ENCODE measurements at places on chromosomes 5 and 9. TPM values are rescaled to one million over a fixed set of nuclear protein-coding genes. Genes with fewer than 3 reads are reported as not detected.

Gene C9orf153
- not detected for polyA plus RNA-seq

Gene LCN1
- polyA plus RNA-seq: not detected

Gene DMRT3
- polyA plus RNA-seq: not detected

DNA sequence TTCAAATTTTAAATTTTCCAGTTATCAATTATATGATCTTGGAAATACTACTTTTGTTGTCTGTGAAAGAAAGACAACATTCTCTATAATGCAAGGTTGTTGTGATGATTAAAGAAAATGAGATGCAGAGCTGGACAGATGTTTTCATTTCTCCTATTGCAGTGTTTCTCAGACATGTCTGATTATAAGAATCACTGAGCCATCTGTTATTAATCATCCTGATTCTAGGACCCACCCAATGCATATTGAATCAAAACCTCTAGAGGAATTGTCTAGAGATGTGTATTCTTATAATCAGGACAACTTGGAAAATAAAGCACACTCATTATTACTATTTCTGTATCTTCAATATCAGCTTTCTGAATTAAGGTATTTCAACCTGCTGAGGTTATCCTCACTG lies 121.1 kb upstream of the ASTN2 start:
- DNase-seq: no peak
- H3K27me3 ChIP-seq: no peaks in the 10 kb centered on the region
- no peaks in the 10 kb centered on the region for H3K36me3 ChIP-seq
- no peak overlapping the region for H3K27ac ChIP-seq
- no peak overlapping the region for H3K4me3 ChIP-seq
- H3K4me1 ChIP-seq: no peaks in the 10 kb centered on the region

GRCh38 chr9:97811533-97812246 lies 41.3 kb upstream of the FOXE1 start:
- no peak overlapping the region for H3K4me3 ChIP-seq
- H3K27me3 ChIP-seq: peaks cover 15% of the 10 kb centered on the region
- H3K4me1 ChIP-seq: peaks cover 12% of the 10 kb centered on the region
- DNase-seq: peak; percentile 10
- no peaks in the 10 kb centered on the region for H3K36me3 ChIP-seq

- H3K4me3 ChIP-seq: no peak overlapping the region
- no peaks in the 10 kb centered on the region for H3K27me3 ChIP-seq
- no peaks in the 10 kb centered on the region for H3K4me1 ChIP-seq
- H3K27ac ChIP-seq: no peak overlapping the region
Observed at GRCh38 chr5:171907725-171908343, 98.6 kb downstream of the FBXW11 start.

Gene FGFR4
- polyA plus RNA-seq: 1.9 TPM

DNA sequence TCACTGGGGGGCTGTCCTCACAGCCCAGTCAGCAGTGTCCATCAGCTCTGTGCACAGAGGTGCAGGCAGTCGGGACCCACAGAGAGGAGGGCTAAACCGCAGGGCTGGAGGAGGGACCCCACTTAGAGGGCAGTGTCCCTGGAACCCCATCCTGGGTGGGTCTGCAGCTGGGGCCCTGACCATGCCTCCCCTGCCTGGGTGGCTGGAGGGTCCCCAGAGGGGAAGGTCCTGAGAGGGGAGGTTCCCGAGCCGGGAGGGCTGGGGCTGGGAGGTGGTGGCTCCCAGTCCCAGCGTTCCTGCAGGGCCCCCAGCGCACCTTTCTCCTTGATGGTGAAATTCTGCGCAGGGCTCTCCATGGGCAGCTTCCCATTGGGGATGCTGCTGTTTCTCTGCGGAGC lies 32.7 kb downstream of the EXOC3 start:
- H3K36me3 ChIP-seq: no peaks in the 10 kb centered on the region
- peaks cover 6% of the 10 kb centered on the region for H3K4me1 ChIP-seq
- DNase-seq: no peak
- H3K4me3 ChIP-seq: no peak overlapping the region
- H3K27me3 ChIP-seq: peaks cover 10% of the 10 kb centered on the region
- H3K27ac ChIP-seq: no peak overlapping the region

Gene PALM2AKAP2
- polyA plus RNA-seq: 0.01 TPM

DNA sequence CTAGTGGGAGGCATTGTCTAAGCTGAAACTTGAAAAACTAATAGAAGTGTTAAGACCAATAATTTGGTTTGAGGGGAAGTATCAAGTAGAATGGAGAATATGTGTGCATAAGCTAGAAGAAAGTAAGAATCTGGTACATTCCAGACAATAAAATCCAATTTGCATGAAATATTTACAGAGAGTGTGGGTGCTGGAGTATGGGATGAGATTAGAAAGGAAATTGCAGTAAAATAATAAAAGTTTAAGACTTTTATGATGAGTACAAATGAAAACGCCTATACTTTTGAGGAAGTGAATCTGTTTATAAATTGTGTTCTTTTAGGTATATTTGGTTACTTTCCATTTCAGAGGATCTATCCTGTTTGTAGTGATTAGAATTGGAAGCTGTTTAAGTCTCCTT lies 165.4 kb upstream of the TNC start:
- H3K27me3 ChIP-seq: no peaks in the 10 kb centered on the region
- no peak overlapping the region for H3K27ac ChIP-seq
- H3K36me3 ChIP-seq: no peaks in the 10 kb centered on the region
- no peak for DNase-seq
- H3K4me3 ChIP-seq: no peak overlapping the region
- H3K4me1 ChIP-seq: no peaks in the 10 kb centered on the region

Gene OSMR
- 6.1 TPM for polyA plus RNA-seq

Gene RASGEF1C
- polyA plus RNA-seq: not detected

Gene PRDM12
- polyA plus RNA-seq: not detected

DNA sequence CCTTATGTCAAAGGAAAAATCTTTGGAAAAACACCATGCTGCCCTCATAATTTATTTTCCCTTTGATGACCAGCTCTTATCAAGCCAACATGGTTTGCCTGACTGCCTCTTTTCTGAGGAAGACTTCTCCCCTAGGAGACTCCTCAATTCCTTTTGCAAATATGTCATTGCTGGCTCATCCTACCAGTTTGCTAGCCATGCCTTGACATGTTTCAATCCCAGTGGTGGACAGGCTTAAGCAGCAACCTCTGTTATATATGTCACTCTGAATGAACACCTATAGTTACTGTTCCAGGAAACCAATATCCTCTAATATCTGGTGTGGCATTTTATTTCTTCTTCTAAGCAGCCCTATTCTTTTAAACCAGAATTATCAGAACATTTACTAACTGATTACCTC lies 615.8 kb downstream of the HTR1A start:
- H3K4me3 ChIP-seq: no peak overlapping the region
- no peaks in the 10 kb centered on the region for H3K4me1 ChIP-seq
- H3K27me3 ChIP-seq: no peaks in the 10 kb centered on the region
- no peak overlapping the region for H3K27ac ChIP-seq
- H3K36me3 ChIP-seq: no peaks in the 10 kb centered on the region
- DNase-seq: no peak

Gene TESK1
- polyA plus RNA-seq: 26.4 TPM

DNA sequence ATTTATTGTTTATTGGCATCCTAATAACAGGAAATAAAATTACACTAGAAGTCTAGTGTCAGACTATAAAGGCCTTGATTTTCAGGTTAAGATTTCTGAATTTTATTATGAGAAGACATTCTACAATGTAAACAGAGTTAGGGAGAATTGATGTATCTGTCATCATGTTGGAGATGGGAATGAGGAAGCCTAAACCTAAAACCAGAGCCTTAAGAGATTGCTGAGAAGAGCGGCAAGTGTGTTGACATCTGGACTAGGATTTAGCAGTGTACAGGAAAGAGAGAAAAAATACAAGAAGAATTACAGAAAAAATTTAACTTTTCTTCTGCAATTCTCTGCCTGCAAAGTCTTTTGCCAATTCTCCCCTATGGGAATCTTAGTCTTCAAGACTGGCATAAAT lies 525.5 kb downstream of the NR2F1-AS1 start:
- DNase-seq: no peak
- H3K4me3 ChIP-seq: no peak overlapping the region
- H3K36me3 ChIP-seq: no peaks in the 10 kb centered on the region
- H3K4me1 ChIP-seq: no peaks in the 10 kb centered on the region
- H3K27ac ChIP-seq: no peak overlapping the region

Gene TCF7
- 1.8 TPM for polyA plus RNA-seq

GRCh38 chr5:9544502-9545135 lies 1.3 kb downstream of the SEMA5A start:
- DNase-seq: peak; percentile 48
- H3K27ac ChIP-seq: no peak overlapping the region
- no peak overlapping the region for H3K4me3 ChIP-seq
- H3K36me3 ChIP-seq: no peaks in the 10 kb centered on the region
- H3K27me3 ChIP-seq: peaks cover 7% of the 10 kb centered on the region

Gene TAF9
- polyA plus RNA-seq: 94.2 TPM

DNA sequence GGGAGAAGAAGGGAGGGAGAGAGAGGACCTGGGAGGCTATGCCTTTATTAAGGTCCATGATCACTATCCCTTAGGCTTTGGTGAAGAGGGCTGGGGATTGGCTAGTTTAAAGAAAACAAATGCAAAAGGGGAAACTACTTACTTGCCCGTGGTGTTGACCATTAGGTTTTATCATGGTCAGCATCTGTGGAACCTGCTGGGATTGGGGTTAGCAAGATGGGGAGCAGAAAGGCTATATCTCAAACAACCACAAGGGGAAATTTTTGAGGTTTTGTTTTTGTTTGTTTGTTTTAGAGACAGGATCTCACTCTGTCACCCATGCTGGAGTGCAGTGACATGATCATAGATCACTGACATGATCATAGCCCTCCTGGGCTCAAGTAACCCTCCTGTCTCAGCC lies 9.0 kb upstream of the RAD23B start:
- no peak overlapping the region for H3K27ac ChIP-seq
- H3K4me3 ChIP-seq: no peak overlapping the region
- peaks cover 16% of the 10 kb centered on the region for H3K27me3 ChIP-seq

GRCh38 chr5:83554686-83555085 lies 83.1 kb downstream of the VCAN start:
- H3K36me3 ChIP-seq: no peaks in the 10 kb centered on the region
- no peak overlapping the region for H3K27ac ChIP-seq
- no peak overlapping the region for H3K4me3 ChIP-seq
- DNase-seq: no peak
- H3K27me3 ChIP-seq: no peaks in the 10 kb centered on the region
- peaks cover 18% of the 10 kb centered on the region for H3K4me1 ChIP-seq

GRCh38 chr9:503881-504852 lies 289.5 kb downstream of the DOCK8 start:
- peak within 1 kb of the TSS; percentile 33 for H3K4me3 ChIP-seq
- peaks cover 36% of the 10 kb centered on the region for H3K27me3 ChIP-seq
- DNase-seq: peak; percentile 58
- no peaks in the 10 kb centered on the region for H3K36me3 ChIP-seq
- no peak within 1 kb of the TSS for H3K27ac ChIP-seq

DNA sequence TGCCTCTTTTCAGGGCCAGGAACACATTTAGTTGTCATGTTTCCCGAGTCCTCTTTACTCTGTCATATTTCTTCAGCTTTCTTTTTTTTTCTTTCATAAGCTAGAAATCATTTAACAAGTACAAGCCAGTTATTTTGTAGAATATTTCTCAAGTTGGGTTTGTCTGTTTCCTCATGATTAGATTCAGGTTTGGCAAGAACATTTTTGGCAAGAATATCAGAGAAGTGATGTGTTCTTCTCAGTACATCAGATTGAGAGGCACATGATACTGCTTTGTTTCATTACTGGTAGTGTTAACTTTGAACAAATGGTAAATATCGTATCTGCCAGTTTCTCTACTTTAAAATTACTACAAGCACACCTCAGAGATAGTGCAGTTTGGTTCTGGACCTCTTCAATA lies 45.1 kb downstream of the PCSK5 start:
- H3K4me1 ChIP-seq: no peaks in the 10 kb centered on the region
- H3K27ac ChIP-seq: no peak overlapping the region
- H3K4me3 ChIP-seq: no peak overlapping the region
- no peak for DNase-seq
- H3K27me3 ChIP-seq: no peaks in the 10 kb centered on the region

Gene PCDHB5
- polyA plus RNA-seq: 0.49 TPM

DNA sequence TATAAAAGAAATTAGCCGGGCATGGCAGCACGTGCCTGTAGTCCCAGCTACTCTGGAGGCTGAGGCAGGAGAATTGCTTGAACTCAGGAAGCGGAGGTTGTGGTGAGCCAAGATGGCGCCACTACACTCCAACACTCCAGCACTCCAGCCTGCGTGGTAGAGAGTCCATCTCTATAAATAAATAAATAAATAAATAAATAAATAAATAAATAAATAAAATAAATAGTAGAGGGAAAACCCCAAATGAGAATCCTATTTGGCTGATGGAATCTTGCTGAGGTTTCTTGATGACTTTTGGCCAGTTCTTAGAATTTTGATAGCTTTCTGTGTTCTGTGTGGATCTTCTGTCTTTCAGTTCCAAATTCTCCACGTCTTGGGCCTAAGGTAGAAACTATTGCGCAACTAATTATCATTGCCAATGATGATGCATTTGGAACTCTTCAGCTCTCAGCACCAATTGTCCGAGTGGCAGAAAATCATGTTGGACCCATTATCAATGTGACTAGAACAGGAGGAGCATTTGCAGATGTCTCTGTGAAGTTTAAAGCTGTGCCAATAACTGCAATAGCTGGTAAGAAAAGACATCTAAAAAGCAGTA lies 126.9 kb downstream of the ADGRV1 start:
- no peak overlapping the region for H3K4me3 ChIP-seq
- H3K27me3 ChIP-seq: no peaks in the 10 kb centered on the region
- no peaks in the 10 kb centered on the region for H3K4me1 ChIP-seq

Gene ESM1
- 214 TPM for polyA plus RNA-seq

DNA sequence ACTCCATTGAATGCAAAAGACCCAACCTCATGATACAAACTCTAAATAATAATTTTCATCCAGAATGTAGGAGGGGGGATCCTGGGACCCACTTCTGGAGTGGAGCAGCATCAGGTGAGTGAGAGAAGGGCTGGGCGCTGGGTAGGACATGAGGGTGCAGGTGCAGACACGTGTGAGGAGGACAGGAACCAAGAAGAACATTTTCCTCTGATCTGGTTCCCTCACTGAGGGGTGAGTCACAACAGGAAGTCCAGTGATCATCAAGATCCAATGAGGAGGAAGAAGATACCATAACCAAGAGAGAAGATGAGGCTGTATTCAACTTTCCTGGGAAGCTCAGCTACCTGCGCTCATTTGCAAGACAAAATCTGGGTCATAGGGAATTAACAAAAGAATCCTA lies 57.4 kb downstream of the SFXN1 start:
- no peak for DNase-seq
- no peaks in the 10 kb centered on the region for H3K4me1 ChIP-seq
- H3K4me3 ChIP-seq: no peak overlapping the region
- H3K27me3 ChIP-seq: no peaks in the 10 kb centered on the region

Gene RASEF
- not detected for polyA plus RNA-seq

DNA sequence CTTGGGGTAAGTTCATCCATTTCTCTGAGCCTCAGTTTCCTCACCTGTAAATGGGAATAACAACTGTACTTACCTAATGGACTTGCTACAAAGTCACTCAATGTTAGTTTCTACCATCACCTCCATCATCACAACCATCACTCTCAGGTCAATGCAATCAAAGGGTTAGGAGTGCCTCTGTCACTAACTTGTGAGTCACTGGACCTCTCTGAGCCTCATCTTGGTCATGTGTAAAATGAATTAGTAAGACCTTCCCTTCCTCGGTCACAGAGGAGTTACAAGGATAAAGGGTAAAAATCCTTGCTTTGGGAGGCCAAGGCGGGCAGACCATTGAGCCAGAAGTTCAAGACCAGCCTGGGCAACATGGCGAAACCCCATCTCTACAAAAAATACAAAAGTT lies 12.8 kb downstream of the FABP6 start:
- H3K27me3 ChIP-seq: no peaks in the 10 kb centered on the region
- H3K4me1 ChIP-seq: no peaks in the 10 kb centered on the region
- H3K4me3 ChIP-seq: no peak overlapping the region
- H3K36me3 ChIP-seq: no peaks in the 10 kb centered on the region

Gene ZNF622
- polyA plus RNA-seq: 8.2 TPM
